ENCODE measurements at places on chromosomes 5 and 9.

DNA sequence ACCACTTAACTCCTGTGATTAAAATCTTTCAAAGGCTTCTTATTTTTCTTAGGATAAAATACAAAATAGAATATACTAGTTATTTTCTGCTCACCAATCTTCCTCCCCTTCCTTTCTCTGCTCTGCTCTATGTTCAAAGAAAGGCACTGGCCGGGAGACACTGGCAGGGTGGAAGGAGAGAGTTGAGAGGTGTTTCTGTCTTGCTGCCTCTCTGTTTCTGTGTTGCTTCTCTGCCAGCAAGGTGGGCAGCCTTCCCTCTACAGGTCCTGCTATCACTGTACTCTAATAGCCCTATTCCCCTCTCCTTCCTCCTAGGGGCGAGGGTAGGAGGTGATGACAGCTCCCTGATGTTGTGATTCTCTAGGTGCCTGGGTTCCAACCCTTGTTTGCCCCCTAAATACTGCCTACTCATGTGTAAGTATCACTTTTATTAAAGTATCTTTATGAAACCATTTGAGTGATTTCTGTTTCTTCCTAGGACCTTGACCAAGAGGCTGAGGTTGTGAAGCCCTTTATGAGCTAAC is 515.1 kb downstream of the TLE4 start:
- DNase-seq: no peak

GRCh38 chr5:141869514-141869913 is 8.7 kb downstream of the PCDH1 start:
- DNase-seq: no peak

GRCh38 chr5:171127314-171127713 is 181.7 kb upstream of the TLX3 start:
- DNase-seq: no peak

DNA sequence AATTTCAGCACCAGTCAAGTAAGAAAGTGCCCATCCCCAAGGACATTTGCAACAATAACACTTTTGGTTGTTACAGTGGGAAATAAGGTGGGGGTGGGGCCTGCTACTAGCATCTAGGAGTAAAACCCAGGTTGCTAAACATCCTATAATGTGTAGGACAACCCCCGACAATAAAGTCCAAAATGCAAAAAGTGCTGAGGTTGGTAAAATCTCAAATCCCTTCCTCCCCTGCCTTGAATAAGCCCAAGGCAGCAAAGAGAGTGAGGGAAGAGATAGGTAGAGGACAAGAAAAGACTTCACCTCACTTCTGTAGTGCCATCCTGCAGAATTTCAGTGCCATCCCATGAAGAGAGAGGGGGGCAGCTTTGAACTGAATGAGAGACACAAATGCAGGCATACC is 117.5 kb upstream of the NIPBL start:
- DNase-seq: no peak

GRCh38 chr9:21611891-21612290 is 129.8 kb upstream of the IFNE start:
- DNase-seq: no peak

- no peak for DNase-seq
These were observed 93.2 kb downstream of the CDO1 start for GRCh38 chr5:115723220-115723619.

GRCh38 chr5:25357605-25358004 is 712.8 kb upstream of the CDH10 start:
- no peak for DNase-seq

- no peak for DNase-seq
These were observed 291.3 kb upstream of the IRX1 start for GRCh38 chr5:3304346-3304745.

- no peak for DNase-seq
These were observed 109.5 kb upstream of the MAN2A1 start for GRCh38 chr5:109580225-109580624.

GRCh38 chr5:163642904-163643303 is 137.5 kb downstream of the MAT2B start:
- DNase-seq: no peak

- DNase-seq: no peak
These were observed 143.2 kb upstream of the PCA3 start for GRCh38 chr9:76620996-76621395.

DNA sequence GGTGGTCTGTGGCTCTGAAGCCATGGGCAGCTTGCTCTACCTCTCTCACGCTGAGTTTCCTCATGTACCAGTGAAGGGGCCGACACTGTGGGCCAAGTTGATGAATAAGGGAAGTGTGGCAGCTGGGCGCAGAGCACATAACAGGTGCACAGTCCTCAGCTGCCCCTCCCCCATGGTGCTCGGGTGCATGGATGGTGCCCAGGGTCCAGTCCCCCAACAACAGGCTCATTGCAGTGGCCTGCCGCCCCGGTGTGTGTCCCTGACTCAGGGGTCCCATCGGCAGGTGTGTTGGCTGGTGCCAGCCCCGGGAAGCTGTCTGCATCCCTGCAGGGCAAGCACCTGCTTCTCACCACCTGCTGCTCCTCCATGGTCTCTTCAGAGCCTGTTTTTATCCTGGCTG is 36.6 kb downstream of the COL5A1 start:
- no peak for DNase-seq

DNA sequence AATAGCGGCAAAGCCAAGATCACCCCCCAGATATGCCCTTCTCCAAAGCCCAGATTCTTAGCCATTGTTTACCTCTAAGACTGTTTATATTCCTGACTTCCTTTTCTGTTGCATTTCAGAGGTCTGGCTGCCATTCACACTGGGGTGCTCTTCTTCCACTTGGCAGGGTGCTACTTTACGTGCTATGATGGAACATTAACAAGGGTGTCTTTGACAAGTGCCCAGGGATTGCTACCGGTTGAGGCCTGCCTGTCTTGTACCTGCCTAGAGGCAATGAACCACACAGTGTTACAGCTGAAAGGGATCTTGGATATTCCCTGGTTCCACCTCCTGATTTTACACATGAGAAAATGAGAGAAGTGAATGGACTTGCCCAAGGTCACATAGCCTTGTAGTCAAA is 352.1 kb upstream of the KIF2A start:
- DNase-seq: no peak

DNA sequence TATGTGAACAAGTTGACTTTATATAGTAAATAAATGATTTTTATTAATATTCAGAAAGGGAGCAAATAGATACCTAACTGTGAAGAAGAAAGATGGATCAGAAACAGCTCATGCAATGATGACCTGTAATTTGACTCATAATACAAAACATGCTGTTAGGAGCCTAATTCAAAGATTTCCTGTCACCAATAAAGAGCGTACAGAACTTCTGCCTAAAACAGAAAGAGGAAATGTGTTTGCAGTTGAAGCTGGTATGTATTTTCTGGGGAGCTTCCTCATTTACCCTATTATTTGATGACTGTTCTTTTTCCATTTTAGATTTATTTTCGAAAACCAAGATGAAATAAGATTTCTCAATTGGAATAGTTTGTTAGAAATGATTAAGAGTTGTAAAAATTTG is 11.4 kb downstream of the YTHDC2 start:
- DNase-seq: no peak

GRCh38 chr5:18653216-18653752 is 1019.0 kb downstream of the TAF11L14 start:
- DNase-seq: no peak

- no peak for DNase-seq
These were observed 88.9 kb downstream of the NNT start for GRCh38 chr5:43691893-43692292.

- no peak for DNase-seq
These were observed 117.9 kb upstream of the IL6ST start for GRCh38 chr5:56112526-56113121.

- no peak for DNase-seq
These were observed 290.5 kb upstream of the RASA1 start for GRCh38 chr5:86977190-86977589.

DNA sequence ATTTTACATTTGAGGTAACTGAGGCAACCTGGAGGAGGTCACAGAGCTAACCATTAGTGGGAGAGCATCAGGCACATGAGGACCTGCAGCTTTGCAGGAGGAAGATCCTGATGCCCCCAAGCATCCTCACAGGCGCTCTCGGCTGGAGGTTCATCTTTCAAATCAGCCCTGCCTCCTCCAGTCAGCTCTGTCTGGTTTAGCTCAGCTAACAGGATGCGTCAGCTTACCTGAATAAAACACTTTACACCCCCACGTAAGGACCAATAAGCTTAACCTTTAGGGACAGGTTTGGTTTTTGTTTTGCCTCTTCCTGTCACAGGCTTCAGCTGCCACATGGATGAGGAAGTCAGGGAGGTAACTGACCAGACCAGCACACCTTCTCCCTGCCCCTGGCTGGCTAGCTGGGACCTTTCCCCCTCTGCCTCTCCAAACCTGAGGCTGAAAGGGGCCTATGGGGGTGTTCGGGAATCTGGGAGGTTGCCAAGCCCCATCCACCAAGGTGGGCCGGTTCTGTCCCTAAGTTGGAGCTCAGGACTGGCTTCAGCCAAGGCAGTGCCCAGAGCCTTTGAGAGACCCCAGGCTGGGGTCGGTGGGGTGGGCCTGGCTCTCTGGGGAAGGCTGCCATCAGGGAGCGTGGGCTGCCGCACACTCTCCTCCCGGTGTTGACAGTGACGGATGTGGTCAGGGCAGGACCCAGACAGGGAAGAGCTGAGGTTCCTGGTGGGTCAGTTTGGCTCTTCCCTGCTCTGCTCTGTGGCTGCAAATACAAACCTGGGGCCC is 20.0 kb upstream of the FCN1 start:
- DNase-seq: no peak

- DNase-seq: no peak
These were observed 53.7 kb upstream of the IRX4 start for GRCh38 chr5:1936413-1936812.

DNA sequence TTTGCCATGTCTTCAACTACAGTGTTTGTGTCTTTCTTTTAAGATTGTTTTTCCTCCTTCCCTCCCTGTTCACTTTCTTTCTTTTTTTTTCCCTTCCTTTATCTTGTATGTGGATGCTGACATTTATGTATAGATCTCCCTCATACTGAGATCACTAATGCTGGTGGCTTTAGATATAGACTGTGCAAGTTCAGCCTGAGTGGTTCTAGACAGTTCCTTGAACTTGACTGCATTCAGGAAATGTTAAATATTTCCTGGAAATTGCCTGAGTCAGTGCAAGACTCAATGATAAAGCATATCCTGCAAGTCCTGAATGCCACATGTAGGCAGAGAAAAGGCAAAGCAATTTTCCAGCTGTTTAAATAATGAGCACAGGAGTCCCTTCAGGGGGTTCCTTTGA is 182.5 kb upstream of the NR3C1 start:
- DNase-seq: no peak

- DNase-seq: no peak
These were observed 9.6 kb upstream of the FSD1L start for GRCh38 chr9:105438141-105438806.

GRCh38 chr9:122020398-122020797 is 72.7 kb downstream of the TTLL11 start:
- no peak for DNase-seq

- no peak for DNase-seq
These were observed 8.3 kb downstream of the CAMK4 start for GRCh38 chr5:111232311-111233051.

- DNase-seq: no peak
These were observed 15.3 kb upstream of the PIK3R1 start for GRCh38 chr5:68200288-68200687.

DNA sequence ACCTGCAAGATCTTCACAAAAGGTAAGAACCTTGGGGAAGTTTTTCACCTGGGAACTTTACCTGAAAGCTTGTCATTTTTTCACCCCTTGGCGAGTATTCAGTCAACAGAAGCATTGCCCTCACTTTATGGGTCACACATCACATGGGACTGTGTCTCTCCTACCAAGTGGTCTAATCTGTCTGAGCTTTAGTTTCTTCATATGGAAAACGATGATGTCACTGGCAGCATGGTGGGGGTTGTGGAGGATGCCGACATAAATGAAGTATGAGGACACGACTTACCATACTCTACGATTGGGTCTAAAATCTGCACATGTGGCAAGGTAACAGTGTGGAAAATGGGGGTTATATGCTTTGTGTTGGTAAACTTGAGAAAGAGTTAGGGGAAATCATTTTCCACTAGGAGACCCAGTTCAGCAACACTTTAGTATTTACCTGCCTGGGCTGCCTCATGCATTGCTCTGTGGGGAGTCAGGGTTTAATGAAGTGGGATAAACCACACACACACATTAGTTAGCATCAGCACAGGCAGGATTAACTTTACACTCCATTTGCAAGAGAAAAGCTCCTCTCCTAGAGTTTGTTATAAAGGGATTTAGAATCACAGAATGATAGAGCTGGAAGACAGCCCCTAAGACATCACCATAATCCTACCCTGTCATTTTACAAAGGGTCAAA is 19.8 kb upstream of the PAX5 start:
- no peak for DNase-seq

- DNase-seq: no peak
These were observed 69.1 kb upstream of the PTCH1 start for GRCh38 chr9:95585824-95586223.

GRCh38 chr9:130537346-130538050 is 41.9 kb upstream of the FUBP3 start:
- DNase-seq: no peak
